ENCODE measurements at places on chromosomes 6 and 20. TPM values are rescaled to one million over a fixed set of nuclear protein-coding genes. Genes with fewer than 3 reads are reported as not detected.

EPPIN gene
- not detected for total RNA-seq

DNA sequence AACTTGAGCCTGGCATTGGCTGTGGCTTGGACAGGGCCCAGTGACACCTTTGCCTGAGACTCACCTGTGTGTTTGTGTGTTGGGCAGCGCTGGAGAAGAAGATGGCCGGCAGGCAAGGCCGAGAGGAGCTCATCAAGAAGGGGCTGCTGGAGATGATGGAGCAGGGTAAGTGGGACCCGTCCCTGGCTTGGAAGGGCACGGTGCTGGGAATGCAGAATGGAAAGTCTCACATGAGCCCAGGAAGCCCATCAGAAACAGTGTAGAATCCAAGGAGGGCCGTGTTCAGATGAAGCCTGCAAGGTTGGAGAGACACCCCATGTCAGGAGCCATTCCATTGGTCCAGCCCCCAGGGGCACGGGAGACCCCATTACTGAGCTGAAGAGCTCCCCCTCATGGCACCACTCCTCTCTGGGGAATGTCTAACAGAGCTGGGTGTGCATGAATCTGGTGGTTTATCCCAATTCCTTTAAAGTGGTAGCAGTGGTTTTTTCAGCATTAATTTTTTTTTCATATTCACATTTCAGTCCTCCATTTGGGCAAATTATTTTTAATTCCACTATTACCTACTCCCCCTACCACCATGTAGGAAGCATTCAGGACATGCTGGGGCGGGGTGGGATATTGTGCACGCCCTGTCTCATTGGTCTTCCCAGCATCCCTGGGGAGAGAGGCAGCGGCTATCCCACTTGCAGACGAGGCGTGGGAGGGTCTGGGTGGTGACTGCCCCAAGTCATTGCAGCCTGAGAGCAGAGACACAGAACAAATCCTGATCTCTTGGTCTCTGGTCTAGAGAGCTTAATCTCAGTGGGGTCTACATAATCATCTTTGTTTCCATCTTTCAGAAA lies 143.6 kb downstream of the PHACTR3 start:
- DNase-seq = no peak

DNA sequence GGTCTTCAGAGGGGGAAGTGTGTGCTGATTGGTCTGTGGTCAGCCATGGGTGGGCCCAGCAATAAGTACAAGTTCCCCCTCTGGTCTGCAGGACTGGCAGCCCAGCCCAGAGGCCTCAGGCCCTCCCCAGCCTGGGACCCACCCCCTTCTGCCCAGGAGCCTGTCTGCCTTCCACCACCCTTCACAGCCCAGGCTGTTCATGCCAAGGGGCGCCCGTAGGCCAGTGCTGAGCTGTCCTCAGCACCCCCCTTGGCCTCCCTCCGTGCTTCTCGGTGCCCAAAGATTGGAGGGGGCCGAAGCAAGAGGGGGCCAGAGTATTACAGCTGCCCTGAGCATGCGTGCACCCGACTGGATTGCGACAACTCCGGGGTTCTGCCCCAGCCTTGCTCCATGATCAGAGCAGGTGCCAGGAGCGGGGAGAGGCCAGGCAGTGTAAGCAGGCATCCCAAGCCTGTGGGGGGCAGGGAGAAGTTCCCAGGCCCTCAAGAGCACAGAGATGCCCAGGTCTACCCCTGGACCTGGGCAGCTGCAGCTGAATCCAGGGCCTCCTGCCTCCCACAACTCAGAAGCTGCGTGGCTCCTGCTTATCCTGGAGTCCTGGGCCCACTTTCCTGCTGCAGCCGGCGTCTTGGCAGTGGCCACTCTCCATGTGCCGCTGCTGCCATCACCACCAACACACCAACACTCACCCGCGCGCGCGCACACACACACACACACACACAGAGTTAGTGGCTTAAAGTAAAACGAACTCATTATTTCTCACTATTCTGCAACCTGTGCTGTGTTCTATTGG lies 33.3 kb downstream of the CST9L start:
- DNase-seq = no peak

- peak; percentile 81 for DNase-seq
These were observed 53.4 kb downstream of the TRAF3IP2 start for GRCh38 chr6:111552241-111552744.

COX4I2 gene
- not detected for total RNA-seq

GRCh38 chr20:48949304-48950170 lies 28.0 kb downstream of the ARFGEF2 start:
- no peak for DNase-seq

All from MCF 10A (cell line).